ENCODE measurements at places on chromosomes 3 and 15.

- no peak for DNase-seq
These were observed 6.2 kb upstream of the EPHA3 start for GRCh38 chr3:89101251-89101650.

GRCh38 chr3:190545191-190545590 is 31.3 kb downstream of the IL1RAP start:
- no peak for DNase-seq

DNA sequence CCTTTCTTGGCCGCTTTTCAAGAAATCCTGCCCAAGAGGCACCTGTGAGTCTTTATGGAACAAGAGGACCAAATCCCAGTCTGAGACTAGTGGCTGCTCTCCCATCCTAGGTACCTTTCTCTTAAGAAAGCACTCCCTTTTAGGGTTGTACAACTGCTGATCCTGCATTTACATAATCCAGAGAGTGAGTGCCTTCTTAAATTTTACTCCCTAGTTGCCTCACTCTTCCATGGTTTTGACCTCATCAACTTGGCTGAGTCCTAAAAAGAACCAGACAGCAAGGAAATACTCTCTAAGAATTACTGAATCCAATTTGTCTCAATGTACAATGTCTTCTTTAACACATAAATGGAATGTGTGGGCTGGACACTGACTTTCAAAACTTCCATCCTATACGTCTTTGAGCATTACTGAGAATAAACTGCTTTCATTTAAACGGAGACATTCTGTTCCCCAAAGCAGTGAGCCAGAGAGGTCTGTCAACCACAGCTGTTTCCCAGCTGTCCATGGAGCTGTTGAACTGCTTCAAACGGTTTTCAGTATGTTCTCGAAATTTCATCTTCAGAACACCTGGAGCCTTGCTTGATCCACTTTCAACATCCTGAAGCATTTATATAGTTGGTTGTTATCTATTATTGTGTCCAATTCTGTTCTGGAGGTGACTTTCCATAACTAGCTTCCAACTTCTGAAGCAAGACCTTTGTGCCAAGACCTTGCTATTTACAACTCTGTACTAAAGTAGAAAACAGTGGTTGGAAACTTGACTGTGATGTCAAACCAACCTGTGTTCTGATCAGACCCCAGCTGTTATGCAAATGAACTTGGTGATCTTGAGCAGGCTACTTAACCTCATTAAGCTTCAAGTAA is 179.1 kb downstream of the SLC9A9 start:
- DNase-seq = no peak

GRCh38 chr15:91411586-91411985 is 311.5 kb downstream of the SV2B start:
- no peak for DNase-seq

GRCh38 chr3:122942937-122943827 is 84.4 kb downstream of the SEMA5B start:
- DNase-seq = peak; percentile 93

DNA sequence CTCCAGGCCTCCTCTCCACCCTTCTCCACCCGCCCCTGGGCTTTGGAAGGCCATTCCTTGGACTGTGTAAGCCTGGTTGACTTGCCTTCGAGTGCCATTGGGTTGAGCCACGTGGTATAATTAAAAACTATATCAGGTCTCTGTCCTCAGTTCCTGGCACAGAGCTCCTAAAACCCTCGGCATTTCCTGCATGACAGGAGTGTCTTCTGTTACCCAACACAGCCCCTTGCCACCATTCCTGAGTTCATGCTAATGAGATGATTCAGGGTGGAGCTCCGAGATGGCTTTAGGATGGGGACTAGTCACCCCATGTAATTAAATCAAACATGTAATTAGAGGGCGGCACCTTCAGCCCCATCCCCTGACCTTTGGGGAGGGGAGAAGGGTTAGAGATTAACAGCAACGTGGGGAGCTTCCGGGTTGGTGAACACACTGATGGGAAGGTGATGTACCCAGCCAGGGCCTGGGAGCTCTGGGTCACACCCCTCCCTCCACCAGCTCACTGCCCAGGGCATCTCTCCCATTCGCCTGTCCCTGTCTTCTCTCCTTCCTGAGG is 256.4 kb downstream of the FAM43A start:
- DNase-seq = no peak

DNA sequence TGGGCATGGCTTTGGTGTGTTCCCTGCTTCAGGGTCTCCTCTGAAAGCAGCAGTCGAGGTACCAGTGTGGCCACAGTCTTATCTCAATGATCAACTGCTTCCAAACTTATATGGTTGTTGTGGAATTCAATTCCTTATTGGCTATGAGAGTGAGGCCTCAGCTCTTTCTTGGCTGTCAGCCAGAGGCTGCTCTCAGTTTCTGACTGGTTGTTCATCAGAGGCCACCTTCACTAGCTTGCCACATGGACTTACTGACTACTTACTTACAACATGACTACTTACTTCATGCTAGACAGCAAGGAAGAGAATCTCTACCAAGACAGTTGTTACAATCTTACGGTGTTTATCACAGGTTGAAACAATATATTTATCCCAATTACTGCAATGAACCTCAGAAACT is 789.2 kb downstream of the DIPK2A start:
- no peak for DNase-seq

DNA sequence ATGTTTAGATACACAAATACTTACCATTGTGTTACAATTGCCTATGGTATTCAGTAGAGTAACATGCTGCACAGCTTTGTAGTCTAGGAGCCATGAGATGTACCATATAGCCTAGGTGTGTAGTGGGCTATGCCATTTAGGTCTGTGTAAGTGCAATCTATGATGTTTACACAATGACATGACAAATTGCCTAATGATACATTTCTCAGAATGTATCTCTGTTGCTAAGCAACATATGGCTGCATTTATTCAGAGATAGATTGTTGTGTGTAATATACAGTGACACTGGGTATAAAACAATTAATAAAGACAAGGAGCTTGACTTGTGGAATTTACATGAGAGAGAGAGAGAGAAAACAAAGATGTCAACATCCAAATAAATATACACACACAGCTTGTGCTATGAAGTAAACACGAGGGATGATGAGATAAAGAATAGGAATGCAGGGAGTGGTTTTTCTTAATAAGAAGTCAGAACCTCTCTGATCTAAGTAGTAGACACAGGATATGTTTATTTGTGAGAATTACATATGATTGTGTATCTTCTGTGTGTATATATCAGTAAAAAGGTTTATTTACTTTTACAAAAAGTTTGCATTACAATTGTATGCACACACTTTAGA is 110.0 kb downstream of the KCNAB1 start:
- no peak for DNase-seq

DNA sequence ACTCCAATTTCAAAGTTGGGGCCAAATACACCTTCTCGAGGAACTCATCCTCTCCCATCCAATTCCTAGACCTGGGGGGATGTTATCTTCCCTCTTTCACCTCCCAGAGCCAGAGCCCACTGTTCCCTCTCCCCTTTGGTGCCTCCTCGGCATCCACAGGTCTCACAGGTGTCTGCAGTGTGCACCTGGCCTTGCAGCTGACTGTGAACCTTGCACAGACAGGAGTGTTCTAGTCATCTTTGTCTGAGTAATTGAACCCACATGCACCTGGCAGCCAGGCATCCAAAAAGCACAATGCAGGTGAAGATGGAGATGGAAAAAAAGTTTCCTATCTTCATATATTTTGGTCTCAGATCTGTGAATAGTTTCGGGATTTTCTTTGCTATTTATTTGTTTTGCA is 30.8 kb downstream of the PCOLCE2 start:
- no peak for DNase-seq

DNA sequence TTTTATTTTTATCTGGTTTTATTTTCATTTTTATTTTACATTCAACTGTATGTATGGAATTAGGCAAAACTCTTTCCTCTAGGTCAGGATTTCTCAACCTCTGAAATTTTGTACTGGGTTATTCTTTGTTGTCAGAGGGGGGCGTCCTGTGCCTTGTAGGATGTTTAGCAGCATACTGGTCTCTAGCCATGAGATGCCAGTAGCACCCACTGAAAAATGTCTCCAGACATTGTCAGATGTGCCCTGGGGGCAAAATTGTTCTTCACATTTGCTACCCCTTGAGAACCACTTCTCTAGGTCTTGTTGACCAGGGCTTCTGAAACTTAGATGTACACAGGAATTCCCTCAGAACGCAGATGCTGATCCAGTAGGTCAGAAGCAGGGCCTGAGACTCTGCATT is 5.4 kb downstream of the CHRNA5 start:
- no peak for DNase-seq

DNA sequence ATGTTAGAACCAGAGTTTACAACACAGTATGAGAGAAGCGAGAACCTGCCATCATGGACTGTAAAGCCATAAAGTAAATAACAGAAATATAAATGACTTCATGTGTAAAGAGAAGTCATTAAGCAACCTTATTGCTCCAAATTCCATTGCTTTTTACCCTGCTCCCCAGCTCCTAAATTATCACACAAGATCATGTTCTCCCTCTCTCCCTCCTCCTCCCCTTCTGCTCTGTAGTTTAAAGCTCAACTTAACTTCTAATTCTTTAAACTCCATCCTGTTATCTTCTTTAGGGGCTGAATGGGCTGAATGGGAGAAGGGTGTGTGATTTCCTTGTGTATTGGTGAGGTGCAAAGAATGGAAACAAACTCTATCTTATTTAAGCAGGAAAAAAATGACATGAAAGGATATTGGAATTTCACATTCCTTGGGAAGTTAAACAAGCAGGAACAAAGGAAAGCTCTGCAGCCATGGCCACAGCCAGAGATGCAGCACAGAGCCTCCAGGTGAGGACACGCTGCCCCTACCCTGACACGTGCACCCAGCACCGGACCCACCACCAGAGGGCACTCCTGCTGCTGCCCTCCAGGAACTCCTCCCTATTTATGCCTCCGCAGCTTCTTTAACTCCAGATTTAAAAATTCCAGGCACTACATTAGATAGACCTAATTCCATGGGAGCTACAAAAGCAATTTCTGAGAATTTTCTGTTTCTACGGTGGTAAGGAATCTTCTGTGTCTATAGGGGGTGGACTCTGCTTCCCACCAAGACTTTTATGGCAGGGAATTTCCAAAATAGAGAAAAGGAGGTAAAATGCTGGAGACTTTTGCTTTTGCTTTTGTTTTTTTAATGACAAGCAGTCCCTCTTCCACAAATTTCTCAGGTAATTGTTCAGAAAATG is 76.9 kb upstream of the ABI3BP start:
- DNase-seq = no peak

DNA sequence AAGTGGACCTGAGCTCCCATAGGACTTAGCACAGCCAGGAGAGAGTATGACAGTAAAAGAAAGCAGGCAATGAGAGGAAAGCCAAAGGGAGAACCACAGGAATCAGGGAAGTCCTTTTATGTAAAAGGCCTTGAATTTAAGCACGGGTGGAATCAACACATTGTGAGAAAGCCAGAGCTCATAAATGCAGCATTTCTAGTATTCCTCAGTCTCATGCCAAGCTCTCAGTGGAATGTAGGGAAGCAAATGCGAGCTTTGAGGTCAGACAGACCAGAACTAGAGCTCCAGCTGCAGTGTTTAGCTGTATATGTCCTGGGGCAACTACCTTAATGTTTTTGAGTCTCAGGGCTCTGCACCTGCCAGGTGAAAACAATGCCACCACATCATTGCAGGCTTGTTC is 132.1 kb upstream of the TRIM42 start:
- DNase-seq = no peak

DNA sequence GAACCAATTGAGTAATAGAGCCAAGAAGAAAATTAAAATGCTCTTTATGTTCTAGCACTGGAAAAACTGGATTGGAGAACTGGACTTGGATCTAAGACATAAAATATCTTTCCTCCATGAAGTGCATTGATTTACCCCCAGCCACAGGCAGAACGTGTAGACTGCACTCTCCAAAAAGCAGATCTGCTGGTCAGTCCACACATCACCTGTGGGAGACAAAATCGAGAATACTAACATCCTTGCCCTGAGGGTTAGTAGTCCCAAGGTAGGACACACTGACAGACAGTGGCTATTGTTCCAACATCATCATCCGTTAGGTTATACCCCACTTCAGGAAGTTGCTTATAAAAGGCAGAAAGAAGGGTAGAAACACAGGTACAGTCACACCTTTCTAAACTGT is 257.1 kb upstream of the STT3B start:
- no peak for DNase-seq

GRCh38 chr3:187267306-187267705 is 24.2 kb downstream of the MASP1 start:
- no peak for DNase-seq

DNA sequence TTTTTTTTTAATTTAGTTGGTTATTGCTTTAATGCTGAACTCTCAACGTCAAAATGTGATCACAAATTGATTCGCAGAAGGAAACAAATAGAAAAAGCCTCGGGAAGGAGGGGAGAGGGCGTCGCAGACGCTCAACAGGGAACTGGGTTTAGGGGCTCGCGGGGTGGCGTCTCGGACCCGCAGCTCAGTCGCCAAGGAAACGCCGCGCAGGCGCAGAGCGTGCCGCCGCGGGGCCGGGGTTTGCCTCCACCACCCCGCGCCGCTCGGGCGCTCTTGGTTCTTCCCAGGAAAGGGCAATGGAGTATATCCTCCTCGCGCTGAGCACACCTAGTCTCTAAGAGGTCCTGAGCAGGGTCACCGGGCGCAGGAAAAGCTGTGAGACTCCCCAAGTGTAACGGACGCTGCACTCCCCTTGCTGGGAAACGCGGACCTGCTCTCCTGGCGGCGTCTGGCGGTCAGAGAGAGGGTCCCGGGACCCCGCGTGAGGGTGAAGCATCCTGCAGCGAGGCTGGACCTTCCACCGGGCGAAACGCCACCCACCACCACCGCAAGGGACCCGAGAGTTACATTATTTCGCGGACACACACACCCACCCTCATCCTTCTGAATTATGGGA is 753 bp downstream of the PLCH1 start:
- DNase-seq = peak; percentile 82

- DNase-seq = no peak
These were observed 62.0 kb downstream of the TLE3 start for GRCh38 chr15:70035719-70036077.

DNA sequence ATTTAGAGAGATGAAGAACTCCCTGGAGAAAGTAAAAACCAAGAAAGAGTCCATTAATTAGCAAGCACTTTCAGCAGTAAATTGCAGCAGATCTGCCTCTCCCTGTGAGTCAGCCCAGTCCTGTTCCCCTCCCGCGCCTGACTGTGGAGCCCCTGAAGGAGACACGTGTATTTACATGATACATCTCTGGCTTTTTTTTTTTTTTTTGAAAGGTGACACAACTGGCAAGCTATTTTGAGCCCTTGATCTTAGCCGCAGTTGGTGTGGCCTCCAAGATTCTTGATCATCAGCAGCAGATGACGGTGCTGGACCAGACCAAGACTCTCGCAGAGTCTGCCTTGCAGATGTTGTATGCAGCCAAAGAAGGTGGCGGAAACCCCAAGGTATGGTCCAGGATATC is 271.8 kb upstream of the TPM1 start:
- DNase-seq = no peak

GRCh38 chr15:63234451-63234870 is 42.9 kb upstream of the APH1B start:
- no peak for DNase-seq

DNA sequence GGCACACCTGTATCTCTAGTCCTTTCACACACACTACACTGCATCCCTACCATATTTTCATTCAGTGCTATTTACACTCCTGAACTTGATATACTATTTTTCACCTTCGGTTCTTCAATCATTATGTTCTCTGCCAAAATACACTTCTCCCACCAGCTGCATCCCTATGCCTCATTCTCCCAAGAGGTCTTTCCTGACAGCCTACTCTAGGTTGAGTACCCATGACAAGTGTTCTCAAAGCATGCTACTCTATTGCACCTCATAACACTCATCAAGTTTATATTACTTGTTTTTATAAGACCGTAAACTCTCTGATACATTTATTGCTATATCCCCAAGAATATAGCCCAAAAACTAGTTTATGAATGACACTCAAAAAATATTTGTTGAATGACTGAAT is 549.5 kb downstream of the PYDC2 start:
- DNase-seq = no peak

All from 8988T (cell line).